ENCODE measurements at places on chromosomes 7 and 10.

- DNase-seq: no peak
These were observed 297.6 kb downstream of the LHFPL3 start for GRCh38 chr7:104625956-104626355.

GRCh38 chr10:88228130-88228529, 355.0 kb downstream of the RNLS start:
- DNase-seq: no peak

GRCh38 chr7:123485721-123486120, 48.7 kb downstream of the IQUB start:
- no peak for DNase-seq

- DNase-seq: no peak
These were observed 251.8 kb downstream of the MTERF1 start for GRCh38 chr7:91628742-91629141.

DNA sequence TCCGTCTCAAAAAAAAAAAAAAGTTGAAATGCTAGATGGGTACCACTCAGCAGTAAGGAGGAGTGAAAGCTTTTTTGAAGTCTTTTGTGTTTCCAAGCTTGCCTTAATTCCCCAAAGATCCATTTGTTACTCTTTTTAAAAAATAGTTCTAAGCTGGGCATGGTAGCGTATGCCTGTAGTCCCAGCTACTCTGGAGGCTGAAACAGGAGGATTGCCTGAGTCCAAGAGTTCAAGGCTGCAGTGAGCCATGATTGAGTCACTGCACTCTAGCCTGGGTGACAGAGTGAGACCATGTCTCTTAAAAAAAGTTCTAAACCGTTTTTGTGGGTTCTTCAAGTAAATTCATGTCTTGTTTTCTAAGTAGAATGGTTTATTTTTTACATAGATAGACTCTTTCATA, 5.3 kb downstream of the TBC1D12 start:
- no peak for DNase-seq

- DNase-seq: no peak
These were observed 22.7 kb downstream of the CCNY start for GRCh38 chr10:35359056-35359455.

- no peak for DNase-seq
These were observed 280.9 kb upstream of the LYZL1 start for GRCh38 chr10:29007748-29008610.

- no peak for DNase-seq
These were observed 81.6 kb downstream of the ARMH3 start for GRCh38 chr10:101974091-101974971.

- DNase-seq: no peak
These were observed 195.0 kb upstream of the AGK start for GRCh38 chr7:141356161-141356560.

DNA sequence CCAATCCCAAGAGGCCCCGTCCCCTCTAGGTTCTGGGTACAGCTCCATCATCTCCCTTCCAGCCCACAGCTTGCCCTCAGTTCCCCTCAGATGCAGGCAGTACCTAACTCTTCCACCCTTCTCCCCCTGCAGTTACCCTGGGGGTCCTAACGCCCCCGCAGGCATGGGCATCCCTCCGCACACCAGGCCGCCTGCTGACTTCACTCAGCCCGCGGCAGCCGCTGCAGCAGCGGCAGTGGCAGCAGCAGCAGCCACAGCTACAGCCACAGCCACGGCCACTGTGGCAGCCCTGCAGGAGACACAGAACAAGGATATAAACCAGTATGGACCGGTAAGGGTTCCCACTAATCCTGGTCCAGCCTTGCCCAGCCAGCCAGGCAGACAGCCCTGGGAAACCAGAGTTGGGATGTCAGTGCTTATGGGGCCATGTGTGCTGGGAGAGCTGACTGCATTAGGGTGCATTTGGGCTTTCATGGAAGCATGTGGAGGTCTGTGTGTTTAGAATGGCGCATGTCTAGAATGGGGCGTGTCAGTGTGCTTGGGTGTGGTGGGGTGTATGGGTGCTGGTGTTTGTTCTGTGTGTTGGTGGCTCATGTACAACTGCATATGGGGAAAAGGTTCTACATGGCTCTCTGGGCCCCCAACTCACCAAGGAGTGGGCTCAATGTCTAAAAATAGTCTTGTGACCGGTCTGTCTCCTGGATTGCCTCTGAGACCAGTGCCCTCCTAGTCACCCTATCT, 55.1 kb upstream of the PPIF start:
- no peak for DNase-seq

GRCh38 chr10:97025613-97026242, 160.0 kb downstream of the SLIT1 start:
- no peak for DNase-seq

- no peak for DNase-seq
These were observed 99.8 kb downstream of the SND1 start for GRCh38 chr7:127751490-127752448.

- no peak for DNase-seq
These were observed 86.3 kb downstream of the IMMP2L start for GRCh38 chr7:111475959-111476358.

DNA sequence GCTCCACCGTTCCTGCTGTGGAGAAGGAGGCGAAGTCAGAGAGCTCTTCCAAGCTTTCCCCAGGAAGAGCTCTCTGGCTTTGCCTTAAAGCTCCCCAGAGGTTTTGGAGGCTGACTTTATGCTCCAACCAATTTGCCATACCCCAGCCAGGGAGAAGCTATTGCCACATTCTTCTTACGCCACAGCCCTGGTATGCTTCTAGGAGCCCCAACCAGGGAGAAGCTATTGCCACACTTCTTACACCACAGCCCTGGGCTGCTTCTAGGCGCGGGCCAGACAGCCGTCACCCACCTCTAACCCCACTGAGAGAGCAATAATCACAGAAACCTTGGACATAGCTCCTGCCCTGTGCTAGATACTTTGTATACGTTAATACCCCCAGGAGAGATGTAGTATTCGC, 951 bp downstream of the ELOVL3 start:
- DNase-seq: no peak

DNA sequence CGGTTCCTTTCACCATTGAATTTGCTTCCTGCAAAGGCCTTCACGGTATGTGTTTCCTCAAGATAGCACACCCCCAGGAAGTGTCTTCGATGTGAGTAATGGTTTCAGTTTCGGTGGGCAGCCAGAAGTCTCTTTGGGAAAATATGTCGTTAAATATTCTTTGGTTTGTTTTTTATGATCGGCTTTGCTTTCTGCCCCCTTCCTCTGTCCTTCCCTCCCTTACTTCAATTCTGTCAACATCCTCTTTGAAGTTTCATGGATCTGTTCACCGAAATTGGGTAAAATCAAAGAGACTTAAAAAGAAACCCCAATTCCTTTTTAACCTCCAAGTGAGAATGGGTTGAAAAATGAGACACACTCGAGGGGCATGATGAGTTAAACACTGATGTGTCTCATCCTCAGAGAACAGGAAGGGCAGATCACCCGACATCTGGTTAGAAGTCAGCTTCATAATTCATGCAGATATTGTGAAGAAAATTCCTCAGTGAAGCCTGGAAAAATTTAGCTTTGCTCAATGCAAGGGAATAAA, 170.8 kb upstream of the HABP2 start:
- no peak for DNase-seq

Measured in stimulated activated CD4-positive, alpha-beta T cell treated with anti-CD3 and anti-CD28 coated beads, Interleukin-15, amount 100 ng/mL, for 1 hour (primary cell).